GM04503 (cell line): ENCODE measurements at places on chromosomes 6 and 20.

- DNase-seq: no peak
Observed at GRCh38 chr20:59645271-59645670, 40.9 kb downstream of the PHACTR3 start.

DNA sequence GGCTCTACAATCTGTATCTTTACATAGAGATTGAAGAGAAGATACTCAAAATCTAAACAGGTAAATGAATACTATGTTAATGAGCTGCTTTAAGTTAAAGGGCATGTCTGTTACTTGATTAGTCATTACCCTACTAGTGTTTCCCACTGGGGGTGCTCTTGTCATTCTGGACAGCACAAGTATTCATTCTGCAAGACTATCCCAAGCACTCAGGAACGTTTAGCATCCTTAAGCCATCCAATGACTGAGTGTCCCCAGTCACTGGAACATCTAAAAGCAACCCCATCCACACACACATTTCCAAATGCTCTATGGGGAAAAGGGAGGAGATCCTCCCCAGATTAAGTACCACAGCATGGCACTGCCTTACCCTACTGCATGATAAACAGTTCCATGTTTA, 25.7 kb downstream of the EZR start:
- DNase-seq: no peak

GRCh38 chr6:72213654-72214053, 327.3 kb downstream of the RIMS1 start:
- no peak for DNase-seq

GRCh38 chr20:7859356-7859802, 80.9 kb downstream of the HAO1 start:
- no peak for DNase-seq

DNA sequence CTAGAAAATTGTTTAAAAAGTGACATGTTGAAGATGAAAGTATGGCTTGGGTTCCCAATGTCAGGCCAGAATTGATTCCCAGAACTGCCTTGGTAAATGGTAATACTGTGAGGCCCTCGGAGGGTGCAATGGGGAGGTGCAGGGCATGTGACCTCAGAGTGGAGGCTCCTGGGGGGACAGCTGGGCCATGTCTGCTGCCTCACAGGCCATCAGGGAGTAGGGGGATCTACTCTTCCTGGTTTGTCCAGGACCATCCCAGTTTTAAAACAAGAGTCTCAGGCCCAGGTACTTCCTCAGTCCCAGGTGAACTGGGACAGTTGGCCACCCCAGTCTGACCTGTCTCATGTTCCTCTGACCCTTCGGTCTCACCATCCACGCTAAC, 55.3 kb upstream of the SNX9 start:
- DNase-seq: no peak

- DNase-seq: no peak
Observed at GRCh38 chr6:148757944-148758480, 11.2 kb downstream of the UST start.

DNA sequence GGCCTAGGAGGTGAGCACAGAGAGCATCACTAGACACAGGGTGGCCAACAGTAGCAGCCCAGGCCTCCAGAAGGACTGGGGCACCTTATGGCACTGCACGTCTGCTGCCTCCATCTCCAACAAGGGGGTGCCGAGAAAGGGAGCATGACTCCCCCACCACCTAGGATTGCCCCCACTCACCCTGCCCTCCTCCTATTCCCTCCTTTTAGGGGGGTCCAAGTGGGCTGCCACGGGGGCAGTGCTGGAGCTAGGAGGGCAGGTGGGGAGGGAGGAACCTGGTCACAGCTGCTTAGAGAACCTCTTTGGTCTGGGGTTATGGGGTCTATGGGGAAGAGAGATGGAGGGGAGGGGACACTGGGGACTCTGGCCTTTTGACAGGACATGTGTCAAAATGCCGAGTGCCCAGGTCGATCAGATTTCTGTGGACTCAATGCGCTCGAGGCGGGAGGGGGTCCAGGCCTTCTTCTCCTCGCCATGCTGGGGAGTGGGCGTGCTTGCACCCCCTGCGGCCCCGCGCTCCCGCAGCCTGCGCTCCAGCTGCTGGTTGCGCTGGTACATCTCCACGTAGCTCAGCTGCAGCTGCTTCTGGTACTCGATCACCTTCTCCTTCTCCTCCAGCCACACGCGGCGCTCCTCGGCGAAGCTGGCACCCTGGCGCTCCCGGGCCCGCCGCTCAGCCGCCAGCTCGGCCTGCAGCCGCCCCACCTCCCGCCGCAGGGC, 4.5 kb upstream of the FASTKD5 start:
- no peak for DNase-seq
